ENCODE measurements at places on chromosomes 16 and 17.

- DNase-seq, result no peak
These were observed 55.0 kb downstream of the SNTB2 start for GRCh38 chr16:69241926-69242325.

DNA sequence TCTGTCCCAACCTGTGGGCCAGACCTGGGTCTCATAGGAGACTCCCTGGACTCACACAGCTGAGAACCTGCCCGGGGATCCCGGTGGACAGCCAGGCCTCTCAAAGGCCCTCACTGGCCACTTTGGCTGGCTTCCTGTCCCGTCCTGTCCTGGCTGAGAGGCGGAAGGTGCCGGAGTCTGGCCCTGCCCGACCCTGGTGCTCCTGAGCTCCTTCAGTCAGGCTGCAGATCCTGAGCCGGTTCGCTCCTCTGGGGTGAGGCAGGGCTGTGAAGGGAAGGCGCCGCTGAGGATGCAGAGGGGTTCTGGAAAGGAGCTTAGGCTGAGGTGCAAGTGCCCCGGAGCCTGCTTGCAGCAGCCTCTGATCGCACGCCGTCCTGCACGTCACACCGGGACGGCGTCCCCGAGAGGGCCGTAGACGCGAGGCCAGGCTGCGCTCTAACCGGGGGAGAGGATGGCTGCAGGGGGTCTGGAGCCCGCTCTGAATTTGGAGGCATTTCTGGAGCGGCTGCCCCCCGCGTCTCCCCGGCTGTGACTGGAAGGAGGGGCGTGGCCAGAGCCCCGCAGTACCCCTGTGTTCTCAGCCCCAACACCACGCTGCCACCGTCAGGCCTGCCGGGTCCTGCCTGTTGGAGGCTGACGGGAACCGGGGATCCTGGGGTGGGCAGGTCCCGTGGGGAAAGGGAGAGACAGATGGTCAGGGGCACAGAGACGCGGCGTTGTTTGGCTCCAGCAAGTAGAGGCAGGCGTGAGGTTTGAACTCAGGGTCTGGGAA is 4.1 kb downstream of the HGS start:
- no peak for DNase-seq

DNA sequence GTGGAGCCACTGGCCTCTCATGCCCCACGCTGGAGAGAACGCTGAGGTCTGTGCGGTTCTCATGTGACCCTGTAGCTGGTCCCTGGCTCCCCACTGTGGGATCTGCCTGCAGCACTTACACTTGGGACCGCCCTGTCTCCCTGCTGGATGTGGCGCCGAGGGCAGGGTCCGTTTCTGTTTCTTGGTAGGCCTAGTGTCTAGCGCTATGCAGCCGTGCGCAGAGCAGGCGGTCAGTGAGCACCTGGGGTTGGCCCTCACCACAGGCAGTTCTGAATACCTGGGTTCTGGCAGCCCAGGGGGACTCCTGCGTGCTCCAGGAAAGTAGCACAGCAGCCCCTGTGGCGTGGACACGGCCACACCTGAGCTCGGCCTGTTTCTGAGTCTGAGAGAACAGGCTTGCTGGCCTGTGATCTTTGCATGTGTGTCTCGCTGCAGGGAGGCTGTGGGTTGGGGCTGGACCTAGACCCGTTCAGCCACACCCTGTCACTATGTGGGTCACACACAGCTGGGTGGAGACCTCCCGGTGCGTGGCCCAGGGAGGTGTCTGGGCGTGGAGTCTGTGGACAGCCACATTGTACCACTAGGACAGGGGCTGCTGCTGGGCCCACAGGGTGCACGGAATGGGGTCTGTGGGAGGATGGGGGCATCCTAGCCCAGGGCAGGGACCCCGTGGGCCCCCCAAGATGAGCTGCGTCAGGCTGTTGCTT is 2.8 kb downstream of the CAPN15 start:
- no peak for DNase-seq

- DNase-seq, result no peak
These were observed 49.7 kb downstream of the TBC1D16 start for GRCh38 chr17:79985943-79986391.

DNA sequence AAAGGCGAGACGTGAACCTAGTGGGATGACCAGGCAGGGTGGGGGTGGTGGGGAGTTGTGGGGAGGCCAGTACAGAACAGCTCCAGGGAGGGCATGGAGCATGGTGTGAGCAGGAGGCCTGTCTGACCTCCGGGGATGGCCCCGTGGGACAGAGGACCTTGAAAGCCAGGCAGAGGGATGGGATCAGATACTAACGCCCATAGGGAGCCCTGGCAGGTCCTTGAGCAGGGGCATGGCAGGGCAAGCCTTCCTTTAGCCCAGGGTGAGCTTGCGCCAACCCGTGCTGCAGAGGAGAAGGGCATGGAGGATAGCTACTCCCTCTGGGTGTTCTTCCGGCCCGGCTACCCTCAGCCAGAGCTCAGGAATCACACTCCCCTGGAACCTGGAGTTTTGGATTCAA is 35.3 kb downstream of the TMEM235 start:
- no peak for DNase-seq

GRCh38 chr16:21071741-21072140 is 78.9 kb downstream of the DNAH3 start:
- no peak for DNase-seq

DNA sequence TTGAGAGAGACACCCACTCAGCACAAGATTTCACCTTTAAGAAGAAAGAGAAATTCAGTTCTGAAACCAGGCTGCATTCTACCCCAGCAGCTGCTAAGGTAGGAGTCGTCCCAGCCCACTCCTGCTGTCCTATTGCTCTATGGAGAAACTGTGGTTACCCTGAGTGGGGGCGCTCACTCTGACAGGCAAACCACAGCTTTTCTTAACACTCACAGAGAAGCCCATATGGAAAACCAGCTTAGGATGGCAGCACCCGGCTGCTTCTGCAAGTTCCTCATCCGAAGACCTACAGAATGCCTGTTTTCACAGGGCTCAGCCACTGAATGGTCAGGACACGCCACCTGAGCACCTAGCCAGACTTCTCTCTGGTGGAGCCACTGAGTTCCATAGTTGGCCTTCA is 7.5 kb downstream of the ATP5PD start:
- no peak for DNase-seq

- DNase-seq, result no peak
These were observed 27.1 kb downstream of the TBC1D3B start for GRCh38 chr17:36149296-36149820.

GRCh38 chr17:68794636-68795434 is 160.4 kb downstream of the ABCA8 start:
- DNase-seq, result no peak

DNA sequence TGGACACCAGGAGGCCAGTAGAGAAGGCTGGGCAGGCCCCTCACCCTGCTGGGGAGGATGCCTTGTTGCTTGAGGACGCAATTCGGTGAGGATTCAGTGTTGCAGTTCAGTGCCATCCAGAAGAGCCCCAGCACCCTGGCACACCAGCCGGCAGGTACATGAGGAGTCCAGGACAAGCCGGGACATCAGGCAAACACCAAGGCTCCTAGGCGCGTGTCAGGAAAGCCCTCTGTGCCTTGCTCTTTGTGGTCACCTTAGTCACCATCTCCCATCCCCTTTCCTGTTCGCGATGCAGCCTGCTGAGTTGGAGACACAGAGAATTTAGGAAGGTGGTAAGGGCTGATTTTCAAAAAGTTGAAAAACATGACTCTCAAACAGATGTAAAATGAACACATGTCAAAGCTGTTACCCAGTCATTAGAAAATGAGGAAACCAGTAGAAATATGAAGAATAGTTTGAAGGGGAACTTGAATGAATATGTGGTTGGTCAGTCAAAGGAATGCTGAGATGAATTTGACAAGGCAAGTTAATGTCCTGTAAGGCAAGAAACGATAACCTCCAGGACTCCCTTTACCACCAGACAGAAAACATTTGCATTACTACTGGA is 2.3 kb upstream of the NCBP3 start:
- no peak for DNase-seq

DNA sequence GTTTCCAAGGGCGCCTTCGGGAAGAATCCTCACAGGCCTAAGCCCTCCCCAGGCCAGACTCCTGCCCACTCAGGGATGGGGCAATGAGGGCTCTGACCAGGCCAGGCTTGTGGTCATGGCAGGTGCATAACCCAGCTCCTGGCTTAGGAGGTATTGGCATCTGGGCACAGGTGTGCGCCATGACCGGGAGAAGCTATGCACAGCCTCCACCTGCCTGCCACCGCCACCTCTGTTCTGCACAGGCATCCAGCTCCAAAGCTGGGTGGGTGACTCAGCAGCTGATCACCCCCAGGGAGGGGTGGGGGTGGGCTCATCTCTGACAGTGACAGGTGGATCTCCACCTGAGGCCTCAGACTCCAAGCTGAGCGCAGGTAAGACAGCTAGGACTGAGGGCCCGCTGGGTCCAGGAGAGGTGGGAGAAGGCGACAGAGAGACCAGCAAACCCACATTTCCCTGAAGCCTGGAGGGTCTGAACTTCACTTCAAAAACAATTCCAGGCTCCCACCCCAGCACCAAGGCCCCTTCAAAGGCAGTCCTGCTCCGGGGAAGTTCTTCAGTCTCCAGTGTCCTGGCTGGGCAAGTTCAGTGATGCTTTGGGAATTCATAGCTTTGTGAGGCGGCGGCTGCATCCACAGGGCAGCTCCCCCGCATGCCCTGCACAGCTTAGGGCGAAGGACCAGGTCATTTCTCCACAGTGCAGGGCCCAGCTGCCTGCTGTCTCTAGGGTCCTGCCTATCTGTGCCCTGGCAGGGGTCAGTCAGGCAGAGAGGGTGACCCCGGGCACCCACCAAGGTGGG is 121.6 kb upstream of the SMURF2 start:
- no peak for DNase-seq

GRCh38 chr16:88634141-88634993 is 4.0 kb upstream of the IL17C start:
- no peak for DNase-seq

DNA sequence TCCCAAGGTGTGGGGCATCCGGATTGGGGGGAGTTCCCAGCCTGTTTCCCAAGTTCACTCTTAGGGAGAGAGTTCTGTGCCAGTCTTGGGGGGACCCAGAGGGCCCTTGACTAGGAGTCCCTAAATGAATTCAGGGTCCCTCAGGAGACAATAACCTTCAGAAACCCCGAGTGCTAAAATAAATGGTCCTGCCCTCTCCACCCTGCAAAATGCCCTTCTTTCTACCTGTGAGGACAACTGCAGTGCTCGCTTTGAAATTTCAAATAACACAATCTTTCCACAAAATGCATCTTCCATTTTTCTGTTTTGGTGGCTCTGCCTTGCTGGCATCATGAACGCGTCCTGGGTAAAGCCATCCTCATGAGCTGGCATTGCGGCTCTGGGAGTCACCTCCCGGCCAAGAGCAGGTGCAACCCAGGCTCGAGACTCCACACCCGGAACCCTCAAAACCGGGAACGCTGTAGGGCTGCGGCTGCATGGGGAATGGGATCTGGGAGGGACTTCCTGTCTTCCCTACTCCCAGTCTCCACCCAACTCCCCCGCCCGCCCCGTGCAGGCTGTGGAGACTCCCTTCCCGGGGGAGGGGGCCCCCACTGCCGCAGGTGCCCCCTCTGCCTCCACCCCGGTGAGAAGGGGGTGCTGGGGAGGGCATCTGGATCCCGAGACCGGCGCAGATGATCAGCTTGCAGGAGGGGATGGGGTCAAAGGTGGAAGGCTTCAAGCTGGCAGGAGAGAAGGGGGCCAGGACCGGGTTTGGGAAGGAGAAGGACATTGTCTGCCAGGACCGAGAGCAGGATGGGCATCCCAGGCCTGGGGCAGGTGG is at the start of gene ZNF205:
TSS of gene ZNF205 (plus strand) at position 529 of the 823 bp plus-strand sequence. CDS start 845 bp downstream, outside the sequence.
- DNase-seq, result no peak

DNA sequence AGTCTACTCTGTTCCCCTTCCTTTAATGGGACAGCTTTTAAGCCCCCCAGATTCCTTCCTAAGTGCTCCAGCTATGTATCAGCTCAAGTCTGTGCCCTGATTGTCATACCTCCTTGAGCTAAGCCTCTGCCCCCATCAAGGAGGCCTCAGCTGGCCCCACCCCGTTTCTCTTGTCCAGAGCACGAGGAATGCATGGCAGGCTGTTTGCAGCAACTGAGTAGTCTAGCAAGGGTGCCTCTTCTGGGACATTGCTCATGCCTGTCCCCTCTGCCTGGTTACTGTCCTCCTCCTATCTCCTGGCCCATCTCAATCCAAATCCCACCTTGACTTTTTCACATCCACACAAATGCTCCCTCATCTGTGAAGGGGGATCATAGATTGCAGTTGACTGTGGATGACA is 27.8 kb upstream of the TMEM220 start:
- no peak for DNase-seq

DNA sequence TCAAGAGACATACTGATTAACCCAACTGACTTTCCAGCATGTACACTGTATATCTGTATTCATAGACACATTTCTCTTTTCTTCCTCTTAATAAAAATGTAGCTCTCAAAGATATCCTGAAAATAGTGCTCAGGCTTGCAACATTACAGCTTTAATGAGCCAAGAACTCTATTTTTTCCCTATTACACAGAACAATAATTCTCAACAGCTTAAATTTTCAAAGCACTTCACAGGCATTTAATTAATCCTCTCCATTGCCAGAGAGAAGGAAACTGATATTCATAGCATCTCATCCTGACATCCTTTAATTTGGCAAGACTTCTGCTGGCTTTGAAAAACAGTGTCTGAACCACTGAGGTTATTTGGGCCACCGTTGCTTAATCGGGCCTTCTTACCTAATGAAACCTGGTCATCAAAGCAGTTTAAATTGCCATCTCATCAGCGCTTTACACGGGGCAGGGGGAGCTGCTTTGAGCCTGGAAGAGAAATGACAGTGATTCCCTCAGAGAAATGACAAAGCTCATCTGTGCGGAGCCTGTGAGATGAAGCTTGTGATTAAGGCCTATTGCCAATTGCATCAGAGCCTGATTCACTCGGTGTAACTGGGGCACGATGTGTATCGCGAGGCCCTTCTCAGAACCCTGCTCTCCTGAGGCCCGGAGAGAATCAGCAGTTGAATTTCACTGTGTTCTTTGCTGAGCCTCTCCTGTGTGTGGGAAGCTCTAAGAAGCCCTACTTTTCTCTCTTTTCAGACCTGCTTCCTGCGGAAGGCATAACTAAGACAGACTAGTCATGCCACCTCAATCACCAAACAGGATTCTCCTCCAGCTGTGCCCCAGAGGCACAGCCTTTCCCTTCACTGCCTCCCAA is 8.5 kb upstream of the SIAH1 start:
- no peak for DNase-seq

DNA sequence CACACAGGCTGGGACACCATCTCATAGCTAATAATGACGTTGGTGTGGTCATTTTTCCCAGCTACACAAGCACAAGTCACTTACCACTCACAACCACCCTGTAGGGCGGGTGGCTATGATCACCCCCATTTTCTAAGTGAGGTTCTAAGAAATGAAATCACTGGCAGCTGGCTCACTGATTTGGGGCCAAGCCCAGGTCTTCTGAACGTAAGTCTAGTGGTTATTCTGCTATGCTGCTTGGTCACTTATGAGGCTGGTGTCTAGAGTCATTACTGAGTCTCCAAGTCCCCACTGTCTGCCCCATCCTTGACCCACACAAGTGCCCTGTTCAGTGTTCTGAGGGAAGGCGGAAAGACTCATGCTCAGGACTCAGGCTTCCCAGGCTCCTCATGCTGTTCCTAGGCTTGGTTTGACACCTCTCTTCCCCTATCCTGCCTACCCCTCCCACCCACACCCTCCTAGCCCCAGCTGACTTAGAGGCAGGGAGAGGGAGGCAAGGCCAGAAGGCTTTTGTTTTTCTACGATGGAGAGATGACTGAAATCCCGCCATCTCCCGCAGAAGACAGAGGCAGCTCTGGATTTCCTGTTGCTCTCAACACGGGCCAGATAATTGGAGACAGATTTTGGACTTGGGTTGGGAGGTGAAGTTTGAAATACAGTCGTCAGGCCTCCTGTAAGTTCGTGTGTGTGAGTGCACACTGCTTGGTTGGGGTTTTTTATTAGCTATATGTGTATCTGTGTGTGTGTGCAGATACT is 32.2 kb downstream of the FZD2 start:
- no peak for DNase-seq

- DNase-seq, result no peak
These were observed 1950.1 kb downstream of the TP53TG3F start for GRCh38 chr16:35409503-35409902.

- DNase-seq, result no peak
These were observed 4.0 kb upstream of the CDH11 start for GRCh38 chr16:65125871-65126270.

Data from Panc1 (cell line).